ENCODE measurements at places on chromosomes 4 and X.

GRCh38 chr4:72945719-72946336 is 123.7 kb downstream of the COX18 start:
- DNase-seq, result no peak

GRCh38 chr4:16133406-16133805 is 49.6 kb upstream of the PROM1 start:
- DNase-seq, result no peak

- DNase-seq, result no peak
Observed at GRCh38 chr4:27886120-27886519, 1025.5 kb downstream of the STIM2 start.

DNA sequence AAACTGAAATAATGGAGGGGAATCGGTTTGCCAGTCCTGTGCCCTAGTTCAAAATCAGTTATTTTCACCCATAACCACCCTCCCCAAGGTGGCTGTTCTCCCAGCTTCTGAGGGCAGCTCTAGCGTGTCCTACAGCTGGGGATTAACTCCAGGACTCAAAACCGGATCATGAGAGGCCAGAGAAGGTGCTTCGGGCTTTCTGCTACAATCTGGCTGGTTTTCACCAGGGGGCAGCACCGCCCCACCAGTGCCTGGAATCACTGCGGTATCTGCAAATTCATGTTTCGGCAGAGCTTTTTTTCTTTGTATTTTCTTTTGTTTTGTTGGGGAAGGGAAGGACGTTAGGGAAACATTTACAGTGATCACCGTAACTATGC is 28.4 kb downstream of the PDHA1 start:
- DNase-seq, result peak; percentile 51

DNA sequence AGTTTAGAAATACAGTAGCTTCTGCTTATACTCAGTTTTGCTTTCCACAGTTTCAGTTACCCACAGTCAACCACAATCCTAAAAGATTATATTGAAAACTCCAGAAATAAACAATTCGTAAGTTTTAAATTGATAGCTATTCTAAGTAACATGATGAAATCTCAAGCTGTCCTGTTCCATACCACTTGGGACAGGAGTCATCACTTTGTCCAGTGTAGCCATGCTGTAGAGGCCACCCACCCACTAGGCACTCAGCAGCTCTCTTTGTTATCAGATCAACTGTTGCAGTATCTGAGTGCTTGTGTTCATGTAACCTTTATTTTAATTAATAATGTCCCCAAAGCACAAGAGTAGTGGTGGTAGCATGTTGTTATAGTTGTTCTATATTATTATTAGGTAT is 117.5 kb upstream of the IQCM start:
- DNase-seq, result no peak

DNA sequence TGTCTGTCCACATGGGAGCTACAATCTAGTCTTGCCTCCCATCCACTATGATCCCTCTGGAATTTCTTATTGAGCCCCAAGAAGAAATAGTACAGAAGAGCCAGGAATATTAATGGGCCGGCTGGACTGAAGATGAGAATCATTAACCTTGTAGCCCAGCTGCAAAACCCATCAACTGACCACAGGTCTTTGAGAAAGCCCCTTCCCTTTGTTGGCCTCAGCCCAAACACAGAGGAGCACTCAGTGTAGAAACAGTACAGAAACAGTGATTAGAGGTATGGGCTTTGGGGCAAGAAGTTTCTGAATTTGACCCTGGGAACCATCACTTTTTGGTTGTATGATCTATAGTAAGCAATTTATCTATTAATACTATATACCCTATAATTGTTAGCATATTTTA is 76.8 kb upstream of the RAB40AL start:
- no peak for DNase-seq

- no peak for DNase-seq
Observed at GRCh38 chr4:3226467-3226866, 22.5 kb upstream of the MSANTD1 start.
